ENCODE measurements at places on chromosomes 16 and 17.

GRCh38 chr16:10383626-10384025, 2.2 kb upstream of the ATF7IP2 start:
- no peak for DNase-seq

- DNase-seq, result no peak
Measured at GRCh38 chr17:3800362-3801271, at the start of gene ITGAE. Gene ITGAE, minus strand, starts transcription at chr17:3801188. Its CDS starts 44 bp downstream, at chr17:3801144.

DNA sequence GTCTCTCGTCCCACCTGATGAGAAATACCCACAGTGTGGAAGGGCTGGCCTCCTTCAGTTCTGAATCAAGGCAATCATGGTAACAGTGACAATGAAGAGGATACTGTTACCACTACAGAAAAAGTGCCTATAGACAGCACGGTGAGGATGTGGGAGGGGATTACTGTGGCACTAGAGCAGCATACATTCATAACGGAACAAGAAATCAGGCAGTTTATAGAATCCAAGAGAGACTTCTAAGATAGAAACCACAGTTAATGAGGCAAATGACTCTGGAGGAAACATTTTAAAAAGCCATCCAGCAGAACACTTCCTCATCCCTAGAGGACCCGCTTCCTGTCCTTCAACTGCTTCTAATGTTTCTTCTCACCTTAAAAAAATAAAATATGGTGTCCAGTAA, 2.7 kb downstream of the RUSF1 start:
- DNase-seq, result no peak

GRCh38 chr16:66692341-66692740, 4.2 kb downstream of the CMTM4 start:
- DNase-seq, result no peak

DNA sequence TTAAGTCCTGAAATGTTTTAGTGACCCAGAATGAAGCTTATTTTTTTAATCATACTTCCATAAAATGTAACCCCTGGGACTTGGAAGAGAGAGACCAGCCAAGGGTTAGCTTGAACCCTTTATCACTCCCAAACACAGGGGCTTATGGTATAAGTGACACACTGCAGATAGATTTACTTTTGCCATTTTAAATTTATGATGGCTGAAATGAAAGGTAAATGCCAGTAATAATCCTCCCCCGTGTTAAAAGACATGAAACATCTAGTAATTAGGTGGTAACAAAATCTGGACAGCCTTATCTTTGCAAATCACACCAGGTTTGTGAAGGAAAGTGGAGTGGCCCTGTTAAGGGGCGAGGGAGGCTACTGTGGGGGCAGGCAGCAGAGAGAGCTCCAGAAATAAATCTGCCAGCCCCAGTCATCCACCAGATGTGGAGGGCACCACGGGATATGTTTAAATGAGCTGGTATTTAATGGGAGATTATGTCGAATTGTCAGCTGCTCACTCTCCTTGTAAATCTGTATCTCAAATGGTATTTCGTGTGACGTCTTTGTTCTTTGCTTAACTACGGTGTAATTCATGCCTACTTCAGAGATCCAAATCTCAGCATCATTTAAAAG, 326.5 kb downstream of the WWOX start:
- DNase-seq, result no peak

GRCh38 chr16:2964475-2965336, 631 bp downstream of the KREMEN2 start:
- peak; percentile 70 for DNase-seq

GRCh38 chr17:43380307-43380706, 18.5 kb upstream of the ARL4D start:
- DNase-seq, result no peak

GRCh38 chr17:35844547-35844946, 24.1 kb downstream of the HEATR9 start:
- DNase-seq, result no peak

DNA sequence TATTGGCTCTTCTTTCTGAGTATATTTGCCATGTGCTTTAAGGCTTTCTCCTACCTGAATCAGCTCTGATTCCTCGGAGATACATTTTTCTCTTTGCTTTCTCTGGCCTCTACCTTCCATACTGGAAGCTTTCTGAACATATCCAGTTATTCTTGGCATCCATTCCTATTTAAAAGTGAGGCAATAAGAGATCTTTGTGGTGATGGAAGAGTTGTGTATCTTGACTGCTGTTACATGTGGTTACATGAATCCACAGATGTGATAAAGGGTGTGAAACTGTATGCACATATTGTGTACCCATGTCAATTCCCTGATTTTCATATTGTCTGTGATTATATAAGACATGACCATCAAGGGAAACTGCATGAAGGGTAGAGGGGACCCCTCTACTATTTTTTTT, 24.4 kb downstream of the UBE2O start:
- DNase-seq, result no peak

GRCh38 chr16:64470916-64471315, 650.9 kb downstream of the CDH11 start:
- DNase-seq, result no peak

- DNase-seq, result no peak
Measured at GRCh38 chr17:21253646-21254441, 634 bp upstream of the NATD1 start.

- no peak for DNase-seq
Measured at GRCh38 chr17:59124665-59125064, 18.0 kb upstream of the TRIM37 start.

DNA sequence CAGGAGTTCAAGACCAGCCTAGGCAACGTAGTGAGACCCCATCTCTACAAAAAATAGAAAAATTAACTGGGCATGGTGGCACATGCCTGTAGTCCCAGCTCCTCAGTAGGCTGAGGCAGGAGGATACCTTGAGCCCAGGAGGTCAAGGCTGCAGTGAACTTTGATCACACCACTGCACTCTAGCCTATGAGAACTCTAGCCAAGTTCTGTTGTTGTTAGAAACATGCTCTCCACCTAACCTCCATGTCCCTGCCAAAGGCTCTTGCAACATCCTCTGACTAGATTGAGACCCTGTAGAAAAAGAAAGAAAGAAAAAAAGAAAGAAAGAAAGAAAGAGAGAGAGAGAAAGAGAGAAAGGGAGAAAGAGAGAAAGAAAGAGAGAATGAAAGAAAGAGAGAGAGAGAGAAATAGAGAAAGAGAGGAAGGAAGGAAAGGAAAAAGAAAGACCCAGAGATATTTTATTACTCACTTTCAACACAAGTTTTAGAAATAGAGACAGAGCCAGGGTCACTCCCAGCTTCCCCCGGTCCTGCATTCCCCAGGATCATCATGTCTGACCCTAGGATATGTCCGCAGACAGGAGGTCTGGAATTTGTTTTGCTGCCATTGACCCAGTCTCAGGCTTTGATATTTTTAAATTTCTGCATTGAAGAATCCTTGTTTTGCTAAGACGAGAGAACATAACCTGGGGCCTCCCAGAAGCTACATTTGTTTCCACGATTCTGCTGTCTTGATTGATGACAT, 376.5 kb upstream of the CDH5 start:
- no peak for DNase-seq

GRCh38 chr17:56131431-56131830, 21.8 kb upstream of the ANKFN1 start:
- no peak for DNase-seq

GRCh38 chr16:30615358-30616091, 5.3 kb upstream of the ZNF689 start:
- DNase-seq, result no peak

DNA sequence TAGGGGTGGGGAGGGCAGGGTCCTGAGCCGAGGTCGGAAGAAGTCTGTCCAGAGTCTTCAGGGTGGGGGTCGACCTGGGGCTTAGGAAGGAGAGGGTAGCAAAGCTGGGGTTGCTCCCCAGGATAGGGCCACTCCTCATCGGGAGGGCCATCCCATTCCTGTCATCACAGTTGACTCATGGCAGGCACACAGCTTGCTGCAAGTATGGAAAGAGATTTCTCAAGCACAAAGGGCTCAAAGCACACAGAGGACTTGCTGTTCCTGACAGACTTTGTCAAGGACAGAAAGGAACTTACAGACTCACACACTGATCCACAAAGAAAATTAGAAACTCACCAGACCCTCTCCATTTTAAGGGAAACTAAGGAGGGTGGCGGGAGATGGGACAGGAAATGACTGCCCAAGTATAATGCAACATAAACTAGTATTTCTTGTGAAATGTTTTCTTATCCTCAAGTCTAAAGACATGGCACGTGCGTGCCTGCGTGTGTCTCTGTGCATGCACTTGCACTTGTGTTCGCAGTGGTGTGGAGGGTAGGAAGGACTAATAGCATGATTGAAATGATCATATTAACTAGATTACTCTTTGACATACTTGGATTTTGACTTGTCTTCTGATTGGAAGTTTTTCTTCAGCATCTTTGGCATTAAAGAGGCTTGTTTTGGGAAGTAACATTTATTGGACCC, 2.4 kb downstream of the AOC2 start:
- no peak for DNase-seq

DNA sequence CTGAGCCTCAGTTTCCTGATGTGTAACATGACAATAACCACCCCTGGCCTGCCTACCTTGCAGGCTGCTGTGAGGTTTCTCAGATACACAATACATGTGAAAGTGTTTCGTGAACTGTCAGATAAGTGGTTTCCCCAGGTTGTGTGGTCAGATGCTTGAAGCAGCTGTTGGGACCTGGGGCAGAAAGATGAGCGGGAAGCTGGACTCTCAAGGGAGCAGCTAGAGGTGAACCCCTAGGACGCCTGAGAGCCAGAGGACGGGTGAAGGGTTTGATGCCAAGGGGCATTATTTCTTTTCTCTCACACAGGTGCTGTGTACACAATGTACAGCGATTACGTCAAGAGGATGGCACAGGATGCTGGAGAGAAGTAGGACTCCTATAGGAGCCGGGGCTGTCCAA, 2.3 kb downstream of the HIGD1B start:
- no peak for DNase-seq

DNA sequence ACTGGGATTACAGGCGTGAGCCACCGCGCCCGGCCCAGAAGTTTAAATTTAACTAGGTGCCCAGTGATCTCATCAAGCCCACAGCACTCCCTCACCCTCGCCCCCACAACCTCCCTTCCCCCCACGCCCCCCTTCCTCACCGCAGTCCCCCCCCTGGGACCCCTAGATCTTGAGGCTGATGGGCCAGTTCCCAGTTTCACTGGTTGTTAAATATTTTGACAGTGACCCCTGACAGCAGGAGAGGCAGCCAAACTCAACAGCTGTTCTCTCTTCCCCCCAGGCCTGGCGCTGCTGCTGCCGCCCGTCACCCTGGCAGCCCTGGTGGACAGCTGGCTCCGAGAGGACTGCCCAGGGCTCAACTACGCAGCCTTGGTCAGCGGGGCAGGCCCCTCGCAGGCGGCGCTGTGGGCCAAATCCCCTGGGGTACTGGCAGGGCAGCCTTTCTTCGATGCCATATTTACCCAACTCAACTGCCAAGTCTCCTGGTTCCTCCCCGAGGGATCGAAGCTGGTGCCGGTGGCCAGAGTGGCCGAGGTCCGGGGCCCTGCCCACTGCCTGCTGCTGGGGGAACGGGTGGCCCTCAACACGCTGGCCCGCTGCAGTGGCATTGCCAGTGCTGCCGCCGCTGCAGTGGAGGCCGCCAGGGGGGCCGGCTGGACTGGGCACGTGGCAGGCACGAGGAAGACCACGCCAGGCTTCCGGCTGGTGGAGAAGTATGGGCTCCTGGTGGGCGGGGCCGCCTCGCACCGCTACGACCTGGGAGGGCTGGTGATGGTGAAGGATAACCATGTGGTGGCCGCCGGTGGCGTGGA, 15.6 kb downstream of the QPRT start:
- no peak for DNase-seq

- DNase-seq, result no peak
Measured at GRCh38 chr16:66899945-66900710, 18.6 kb downstream of the CDH16 start.

DNA sequence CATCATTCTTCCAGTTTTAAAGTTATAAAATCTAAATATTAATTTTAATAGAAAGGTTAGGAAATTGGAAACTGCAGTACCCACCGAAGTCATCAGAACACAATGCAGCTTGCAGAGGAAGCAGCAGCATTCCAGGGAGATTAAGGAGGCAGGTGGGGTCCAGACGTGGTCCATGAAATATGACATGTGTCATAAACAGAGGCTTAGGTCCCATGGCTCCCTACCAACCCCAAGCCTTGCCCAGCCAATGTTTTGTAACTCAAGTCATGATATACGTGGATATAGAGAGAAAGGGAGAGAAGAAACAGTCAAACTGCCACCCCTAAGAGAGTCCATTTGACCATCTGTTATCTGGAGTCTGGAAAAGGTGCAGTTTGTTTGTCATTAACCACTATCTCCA, 670.0 kb downstream of the TOX3 start:
- DNase-seq, result no peak

DNA sequence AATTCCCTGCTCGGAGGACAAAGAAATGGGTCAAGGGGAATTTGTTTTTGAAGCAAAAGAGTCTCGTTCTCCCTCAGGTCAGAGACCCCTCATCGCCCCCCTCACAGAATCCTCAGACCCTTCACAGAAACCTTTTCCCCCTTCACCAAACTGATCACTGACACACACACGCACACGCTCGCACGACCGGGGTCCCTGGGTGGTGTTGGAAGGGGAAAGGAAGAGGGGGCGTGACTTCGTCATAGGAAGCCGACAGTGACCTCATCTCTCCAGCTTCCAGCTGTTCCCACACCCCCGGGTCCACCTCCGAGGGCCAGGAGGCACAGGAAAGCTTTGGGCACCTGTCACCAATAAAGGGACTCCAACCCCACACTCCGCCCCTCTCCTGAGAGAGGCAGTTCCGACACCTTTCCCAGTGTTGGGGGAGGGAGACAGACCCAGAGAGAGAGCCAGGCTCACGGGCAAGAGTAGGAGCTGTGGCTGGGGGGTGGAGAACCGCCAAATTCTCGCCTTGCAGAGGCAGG, 1.2 kb downstream of the ASGR1 start:
- no peak for DNase-seq

DNA sequence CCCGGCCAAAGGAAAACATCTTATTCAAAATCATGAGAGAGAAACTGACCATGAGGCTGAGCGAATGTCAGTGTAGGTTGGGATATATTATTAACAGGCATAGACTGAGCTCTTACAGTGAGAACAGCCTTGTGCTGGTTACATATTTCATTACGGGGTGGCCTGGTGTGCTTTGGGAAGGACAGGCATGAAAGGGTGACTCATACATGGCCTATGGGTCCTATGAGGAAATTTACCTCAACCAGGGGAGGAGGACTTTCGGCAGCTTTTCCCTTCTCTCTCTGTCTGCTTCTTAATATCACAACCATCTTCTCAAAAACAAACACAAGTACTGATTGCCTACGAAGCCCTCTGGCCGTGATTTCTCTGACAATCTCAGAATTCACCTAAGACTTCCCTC, 579.1 kb downstream of the CDH13 start:
- no peak for DNase-seq

DNA sequence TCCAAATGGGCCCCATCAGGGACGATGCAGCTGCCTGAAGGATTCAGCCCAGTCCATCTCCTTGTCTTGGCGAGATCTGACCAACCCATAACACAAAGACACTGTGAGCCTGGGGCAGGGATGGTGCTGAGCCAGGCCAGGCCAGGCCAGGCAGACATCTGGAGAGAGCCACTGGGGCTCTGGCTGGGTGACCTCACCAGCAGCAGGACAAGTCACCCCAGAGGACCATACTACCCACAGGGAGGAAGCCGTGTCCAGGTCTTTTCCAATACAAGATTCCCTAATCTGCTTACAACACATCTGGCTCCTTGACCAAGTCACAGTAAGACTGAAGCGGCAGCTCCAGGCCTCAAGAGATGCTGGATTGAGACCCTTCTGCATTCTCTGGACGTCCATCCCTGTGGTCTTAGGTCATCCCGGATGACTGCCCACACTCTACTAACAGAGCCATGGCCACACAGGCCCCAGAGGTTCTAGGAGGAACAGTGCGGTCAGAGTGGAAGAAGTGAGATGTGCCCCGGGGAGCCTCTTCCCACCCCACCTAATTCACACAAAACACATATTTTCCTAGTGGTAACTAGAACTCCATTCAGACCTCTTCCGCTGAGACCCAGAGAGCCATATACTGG, 81.8 kb upstream of the RCVRN start:
- no peak for DNase-seq

Data from NCI-H187 (cell line).